Ascending aorta (tissue), 2 donors: ENCODE measurements at places on chromosomes 6 and 20. TPM values are rescaled to one million over a fixed set of nuclear protein-coding genes. Genes with fewer than 3 reads are reported as not detected.

GRCh38 chr20:61608275-61609085 is 356.4 kb downstream of the CDH4 start:
- H3K4me1 ChIP-seq, result no peaks in the 10 kb centered on the region
- no peaks in the 10 kb centered on the region for H3K27me3 ChIP-seq
- no peak for DNase-seq
- no peak overlapping the region for H3K4me3 ChIP-seq
- no peak overlapping the region for H3K27ac ChIP-seq

- no peaks in the 10 kb centered on the region for H3K27me3 ChIP-seq
- DNase-seq, result no peak
- no peak overlapping the region for H3K27ac ChIP-seq
- H3K4me3 ChIP-seq, result no peak overlapping the region
- no peaks in the 10 kb centered on the region for H3K36me3 ChIP-seq
Measured at GRCh38 chr6:356828-357251, 34.7 kb upstream of the IRF4 start.

Gene RBBP8NL
- total RNA-seq, result not detected

Gene LY6G6C
- total RNA-seq, result not detected

DNA sequence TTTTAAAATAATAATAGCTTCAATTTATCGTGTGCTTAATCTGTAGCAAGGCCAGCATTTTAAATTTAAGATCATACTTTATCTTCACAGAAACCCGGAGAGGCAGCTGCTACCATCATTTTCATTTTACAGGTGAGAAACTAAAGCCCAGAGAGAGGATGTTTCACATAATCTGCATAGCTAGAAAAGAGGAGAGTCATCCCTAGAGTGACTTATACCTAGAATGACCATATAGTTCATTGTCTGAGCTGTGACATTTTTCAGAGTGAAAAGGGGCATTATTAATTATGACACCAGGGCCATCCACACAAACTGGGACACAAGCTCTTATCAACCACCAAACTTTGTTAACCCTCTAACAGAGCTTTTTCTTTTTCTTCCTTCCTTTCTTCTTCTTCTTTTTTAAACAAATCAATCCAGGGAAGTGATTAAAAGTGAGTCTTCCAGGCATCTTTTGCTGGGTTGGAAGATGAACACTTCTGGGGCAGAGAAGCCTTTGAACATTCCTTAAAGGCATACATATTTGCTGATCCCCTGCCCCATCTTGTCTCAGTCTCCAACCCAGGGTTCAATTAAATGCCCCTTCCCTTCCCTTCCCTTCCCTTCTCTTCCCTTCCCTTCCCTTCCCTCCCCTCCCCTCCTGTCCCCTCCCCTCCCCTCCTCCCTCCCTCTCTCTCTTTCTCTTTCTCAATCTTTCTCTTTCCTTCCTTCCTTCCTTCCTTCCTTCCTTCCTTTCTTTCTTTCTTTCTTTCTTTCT is 272.5 kb upstream of the JAG1 start:
- no peak overlapping the region for H3K27ac ChIP-seq
- no peaks in the 10 kb centered on the region for H3K27me3 ChIP-seq
- H3K36me3 ChIP-seq, result no peaks in the 10 kb centered on the region
- no peaks in the 10 kb centered on the region for H3K4me1 ChIP-seq

- H3K4me3 ChIP-seq, result no peak overlapping the region
- no peak overlapping the region for H3K27ac ChIP-seq
- no peaks in the 10 kb centered on the region for H3K36me3 ChIP-seq
- no peaks in the 10 kb centered on the region for H3K4me1 ChIP-seq
- no peak for DNase-seq
- no peaks in the 10 kb centered on the region for H3K27me3 ChIP-seq
Measured at GRCh38 chr6:26121141-26122004, 34.1 kb downstream of the HFE start.

- H3K27me3 ChIP-seq, result no peaks in the 10 kb centered on the region
- no peak overlapping the region for H3K4me3 ChIP-seq
- no peaks in the 10 kb centered on the region for H3K36me3 ChIP-seq
- H3K27ac ChIP-seq, result no peak overlapping the region
- DNase-seq, result no peak
- H3K4me1 ChIP-seq, result no peaks in the 10 kb centered on the region
Measured at GRCh38 chr20:13883425-13883824, 98.6 kb downstream of the NDUFAF5 start.
